ENCODE measurements at places on chromosomes 11 and 22. TPM values are rescaled to one million over a fixed set of nuclear protein-coding genes. Genes with fewer than 3 reads are reported as not detected.

SCN3B gene
- 2.8 TPM for total RNA-seq

MS4A4A gene
- 29.1 TPM for total RNA-seq

FBLN1 gene
- 496 TPM for total RNA-seq

RIMBP3C gene
- total RNA-seq: not detected

SPDYC gene
- not detected for total RNA-seq

UBQLNL gene
- total RNA-seq: 6.8 TPM

RIMBP3B gene
- total RNA-seq: 0.41 TPM

TMEM135 gene
- 22.6 TPM for total RNA-seq

OR5P2 gene
- not detected for total RNA-seq

MS4A14 gene
- total RNA-seq: not detected

DNA sequence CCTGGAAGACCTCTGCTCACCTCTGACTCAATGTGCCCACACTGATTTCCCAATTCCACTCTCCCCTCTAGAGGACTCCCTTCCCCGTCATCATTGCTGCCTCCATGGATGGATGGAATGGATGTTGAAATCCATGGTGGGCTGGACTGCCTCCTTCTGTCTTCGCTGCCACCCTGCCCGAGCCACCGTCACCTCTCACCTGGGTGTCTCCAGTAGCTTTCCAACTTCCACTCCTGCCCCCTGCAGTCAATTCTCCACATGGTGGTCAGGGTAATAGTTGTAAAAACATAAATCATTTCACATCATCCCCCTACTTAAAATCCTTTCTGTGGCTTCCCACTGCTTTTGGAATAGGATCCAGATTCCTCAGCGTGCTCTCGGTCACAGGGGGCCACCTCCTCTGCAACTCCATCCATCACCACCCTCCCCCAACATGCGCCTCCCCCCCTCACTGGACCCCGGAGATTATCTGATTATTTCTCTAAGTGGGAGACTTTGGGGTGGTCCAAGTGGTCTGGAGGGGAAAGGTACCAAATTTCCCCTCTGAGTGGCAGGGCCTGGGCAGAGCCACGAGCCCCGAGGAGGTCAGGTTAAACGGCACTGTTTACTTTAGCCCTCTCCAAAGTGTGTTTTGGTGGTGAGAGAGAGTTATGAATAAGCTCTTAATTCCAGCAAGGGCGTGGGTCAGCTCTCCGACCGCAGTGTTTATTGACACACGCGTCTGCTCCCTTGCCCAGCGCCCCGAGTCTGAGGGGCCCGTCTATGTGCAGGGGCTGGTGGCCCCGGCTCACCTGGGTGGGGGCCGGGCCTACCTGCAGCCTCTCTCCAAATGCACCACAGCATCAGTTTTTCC is 313.7 kb downstream of the MN1 start:
- DNase-seq: no peak

DNA sequence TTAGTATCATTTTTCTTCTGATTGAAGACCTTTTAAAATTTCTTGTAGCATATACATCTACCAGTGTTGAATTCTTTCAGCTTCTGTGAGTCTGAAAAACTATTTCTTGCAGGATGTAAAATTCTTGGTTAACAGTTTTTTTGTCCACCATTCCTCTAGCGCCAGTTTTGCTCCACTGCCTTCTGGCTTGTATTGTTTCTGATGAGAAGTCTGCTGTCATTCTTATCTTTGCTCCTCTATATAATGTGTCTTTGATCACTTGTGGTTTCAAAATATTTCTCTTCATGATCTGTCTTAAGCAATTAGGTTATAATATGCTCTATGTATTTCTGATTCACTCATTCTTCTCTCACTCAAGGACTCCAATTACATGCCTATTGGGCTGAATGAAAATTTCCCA is 152.3 kb downstream of the INSC start:
- no peak for DNase-seq

- DNase-seq: no peak
These were observed 744.7 kb downstream of the KCNA4 start for GRCh38 chr11:29272019-29272654.

DNA sequence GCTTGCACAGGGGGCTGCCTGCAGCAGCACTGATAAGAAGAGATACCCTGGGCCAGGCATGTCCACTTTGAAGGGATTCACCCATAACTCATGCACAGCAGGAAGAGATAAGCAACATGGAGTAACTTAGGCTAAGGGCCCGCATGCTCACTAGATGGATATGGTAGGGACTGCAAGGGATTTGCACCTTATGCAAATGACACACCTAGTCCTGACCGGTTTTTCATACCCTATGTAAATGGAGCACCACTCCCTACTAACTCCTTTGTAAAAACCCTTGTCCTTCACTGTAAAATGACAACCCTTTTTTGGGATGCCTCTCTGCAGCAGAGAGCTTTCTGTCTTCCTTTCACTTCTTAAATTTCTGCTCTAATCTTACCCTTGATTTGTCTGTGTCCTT is 658.9 kb upstream of the CCDC179 start:
- DNase-seq: no peak

- DNase-seq: no peak
These were observed 11.5 kb upstream of the YWHAH start for GRCh38 chr22:31932863-31933262.

DNA sequence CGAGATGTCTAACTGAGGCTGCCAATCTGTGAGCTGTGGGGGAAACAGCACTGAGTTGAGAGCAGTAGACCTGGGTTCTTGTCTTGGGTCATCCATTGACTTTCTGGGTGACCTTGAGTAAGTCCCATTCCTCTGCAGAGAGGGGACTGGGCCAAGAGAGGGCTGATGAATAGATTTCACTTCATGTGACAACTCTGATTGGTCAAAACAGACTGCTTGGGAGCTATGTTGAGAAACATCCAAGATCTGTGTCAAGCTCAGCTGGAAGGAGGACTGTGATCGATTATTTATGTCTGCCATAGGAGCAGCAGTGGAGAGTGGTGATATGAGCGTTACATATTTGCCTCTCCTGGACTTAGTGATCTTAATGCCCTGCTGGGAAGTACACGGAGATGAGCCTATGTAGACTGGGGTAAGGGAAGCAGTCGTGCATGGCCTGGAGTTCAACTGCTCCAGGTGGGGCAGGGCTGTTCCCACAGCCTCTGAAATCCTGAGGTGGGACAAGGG is 47.7 kb downstream of the OTOG start:
- DNase-seq: no peak

DNA sequence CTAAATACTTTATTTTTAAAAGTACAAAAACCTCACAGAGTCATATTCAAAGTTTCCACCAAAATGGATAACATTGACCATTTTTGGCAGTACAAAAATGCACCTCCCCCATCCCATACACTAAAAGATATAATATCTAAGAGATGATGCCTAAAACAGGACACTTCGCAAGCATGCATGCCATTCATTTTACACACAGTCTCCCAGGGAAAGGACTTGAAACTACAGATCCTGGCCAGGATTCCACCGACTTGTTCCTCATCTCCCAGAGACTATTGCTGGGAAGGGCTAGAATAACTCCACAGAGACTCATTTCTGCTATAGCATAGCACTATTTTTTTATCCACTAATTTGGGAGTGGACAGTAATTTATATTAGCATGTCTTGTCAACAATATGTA is 81.7 kb downstream of the MTNR1B start:
- DNase-seq: no peak

DNA sequence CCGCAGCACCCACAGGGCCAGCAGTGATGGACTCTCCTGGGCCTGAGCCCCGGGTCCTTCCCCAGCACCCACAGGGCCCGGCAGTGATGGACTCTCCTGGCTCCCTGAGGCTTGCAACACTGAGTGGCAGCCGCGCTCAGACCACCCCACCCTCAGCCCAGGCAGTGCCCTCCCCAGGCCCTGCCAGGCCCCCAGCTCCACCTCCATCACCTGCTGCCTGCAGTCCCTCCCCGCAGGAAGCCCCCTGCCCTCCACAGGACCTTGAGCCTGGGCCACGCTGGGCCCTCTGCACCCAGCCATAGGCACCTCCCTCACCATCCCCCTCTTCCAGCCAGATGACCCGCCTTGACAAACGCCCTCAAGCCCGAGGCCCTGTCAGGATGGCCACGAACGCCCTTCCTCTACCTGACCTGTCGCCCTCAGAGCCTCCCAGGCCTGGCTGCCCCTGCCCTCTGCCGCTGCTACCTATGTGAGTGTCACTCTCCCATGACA is 11.4 kb downstream of the ALG12 start:
- DNase-seq: no peak

DNA sequence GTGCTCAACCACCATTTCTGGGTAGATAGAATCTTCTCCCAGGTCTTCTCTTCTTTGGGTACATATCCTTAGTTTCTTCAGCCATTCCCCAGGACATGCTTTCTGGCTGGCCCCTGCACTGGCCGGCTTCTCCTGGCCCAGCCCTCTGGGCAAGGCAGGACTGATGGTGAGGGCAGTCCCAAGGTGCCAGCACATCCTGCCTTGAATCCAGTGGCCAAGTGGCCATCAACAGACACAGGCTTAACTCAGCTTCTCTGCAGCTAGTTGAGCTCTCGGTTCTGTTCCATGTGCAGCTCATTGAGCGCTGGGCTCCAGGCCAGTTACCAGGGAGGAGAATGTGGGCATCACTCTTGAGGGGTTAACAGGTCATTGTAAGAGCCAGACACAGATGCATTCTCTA is 17.6 kb downstream of the SMIM38 start:
- no peak for DNase-seq

DNA sequence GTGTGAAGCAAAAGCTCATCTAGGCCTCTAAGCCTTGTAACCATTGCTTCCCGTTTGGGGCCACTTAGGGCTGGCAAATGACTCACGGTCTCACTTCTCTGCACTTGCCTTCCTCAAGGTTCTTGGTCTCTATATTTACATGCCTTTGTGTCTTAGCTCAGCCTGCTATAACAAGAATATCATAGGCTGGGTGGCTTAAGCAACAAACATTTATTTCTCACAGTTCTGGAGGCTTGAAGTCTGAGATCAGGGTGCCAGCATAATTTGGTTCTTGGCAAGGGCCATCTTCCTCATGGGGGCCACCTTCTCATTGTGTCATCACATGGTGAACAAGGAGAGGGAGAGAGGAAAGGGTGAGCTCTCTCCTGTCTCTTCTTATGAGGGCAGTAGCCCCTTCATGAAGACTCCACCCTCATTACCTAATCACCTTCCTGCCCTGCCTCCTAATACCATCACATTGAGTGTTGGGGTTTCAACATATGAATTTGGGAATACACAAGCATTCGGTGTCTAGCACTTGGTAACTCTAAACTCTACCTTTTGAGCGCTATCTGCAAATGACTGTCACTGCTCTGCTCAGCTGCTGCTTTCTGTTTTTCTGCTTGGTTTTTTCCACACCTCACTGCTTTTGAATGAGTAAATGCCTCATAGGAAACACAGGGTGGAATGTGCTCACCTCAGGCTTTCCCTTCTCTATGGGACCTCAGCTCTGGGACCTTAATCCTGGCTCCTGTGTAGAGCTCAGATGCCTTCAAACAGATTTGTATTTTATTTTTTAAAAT is 16.2 kb upstream of the ME3 start:
- no peak for DNase-seq

DNA sequence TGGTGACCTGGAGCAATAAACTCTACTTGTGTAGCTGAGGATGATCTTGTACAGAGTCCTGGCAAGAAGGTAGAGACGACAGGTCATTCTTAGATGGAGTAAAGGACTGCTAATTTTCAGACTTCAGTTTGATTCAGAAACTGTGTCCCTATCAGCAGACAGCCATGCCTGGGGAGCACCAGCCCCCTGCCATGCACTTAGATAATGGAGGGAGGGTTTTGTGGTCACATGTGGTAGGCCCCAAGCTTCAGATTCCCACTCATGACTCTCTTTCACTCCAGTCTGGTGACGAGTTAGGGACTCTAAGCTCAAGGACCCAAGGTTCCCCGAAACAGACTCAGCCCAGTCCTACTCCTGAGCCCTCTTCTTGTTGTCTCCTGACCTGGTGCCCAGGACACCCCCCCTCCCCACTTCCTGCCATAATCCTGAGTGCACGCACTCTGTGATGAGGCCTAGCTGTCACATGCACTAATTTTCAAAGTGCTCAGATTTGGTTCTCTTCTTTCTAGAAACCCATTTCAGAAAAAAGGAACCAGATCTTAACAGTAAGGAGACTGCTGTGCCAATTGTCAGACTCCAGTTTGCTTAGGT is 10.2 kb upstream of the AMPD3 start:
- no peak for DNase-seq

GRCh38 chr11:134486106-134486505 is 74.1 kb upstream of the B3GAT1 start:
- no peak for DNase-seq

DNA sequence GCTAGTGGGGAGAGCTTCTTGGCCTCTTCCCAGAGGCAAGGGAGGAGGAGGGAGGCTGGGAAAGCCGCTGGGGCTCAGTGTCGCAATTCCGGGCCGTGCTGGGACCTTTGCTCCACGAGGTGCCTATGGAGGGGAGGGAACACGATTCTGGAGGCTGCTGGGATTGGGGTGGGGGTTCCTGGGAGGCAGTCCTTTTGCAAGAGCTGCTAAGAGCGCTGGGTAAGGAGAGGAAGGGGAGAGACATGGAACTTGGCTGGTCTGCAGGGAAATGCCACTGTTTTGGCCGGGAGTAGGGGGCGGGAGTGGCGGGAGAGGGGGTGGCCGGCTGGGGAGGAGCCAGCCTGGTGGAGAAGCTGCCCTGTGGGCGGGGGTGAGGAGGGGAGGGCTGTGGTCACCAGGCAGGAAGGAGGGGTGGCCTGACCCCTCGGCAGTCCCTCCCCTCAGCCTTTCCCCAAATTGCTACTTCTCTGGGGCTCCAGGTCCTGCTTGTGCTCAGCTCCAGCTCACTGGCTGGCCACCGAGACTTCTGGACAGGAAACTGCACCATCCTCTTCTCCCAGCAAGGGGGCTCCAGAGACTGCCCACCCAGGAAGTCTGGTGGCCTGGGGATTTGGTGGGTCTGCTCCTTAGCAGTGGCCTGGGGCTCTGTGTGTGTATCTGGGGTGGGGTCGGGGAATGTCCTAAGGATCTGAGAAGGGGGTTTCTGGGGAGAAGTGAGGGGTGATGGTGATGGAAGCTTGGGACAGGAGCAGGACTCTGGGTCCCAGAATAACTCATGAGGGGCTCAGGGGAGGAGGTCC is at the start of gene NR1H3:
Gene NR1H3, plus strand, starts transcription at position 480 of the 800 bp plus-strand sequence. CDS start 1,221 bp downstream, outside the sequence.
- peak; percentile 87 for DNase-seq

GRCh38 chr11:130064596-130064995 is 5.1 kb upstream of the APLP2 start:
- no peak for DNase-seq

DNA sequence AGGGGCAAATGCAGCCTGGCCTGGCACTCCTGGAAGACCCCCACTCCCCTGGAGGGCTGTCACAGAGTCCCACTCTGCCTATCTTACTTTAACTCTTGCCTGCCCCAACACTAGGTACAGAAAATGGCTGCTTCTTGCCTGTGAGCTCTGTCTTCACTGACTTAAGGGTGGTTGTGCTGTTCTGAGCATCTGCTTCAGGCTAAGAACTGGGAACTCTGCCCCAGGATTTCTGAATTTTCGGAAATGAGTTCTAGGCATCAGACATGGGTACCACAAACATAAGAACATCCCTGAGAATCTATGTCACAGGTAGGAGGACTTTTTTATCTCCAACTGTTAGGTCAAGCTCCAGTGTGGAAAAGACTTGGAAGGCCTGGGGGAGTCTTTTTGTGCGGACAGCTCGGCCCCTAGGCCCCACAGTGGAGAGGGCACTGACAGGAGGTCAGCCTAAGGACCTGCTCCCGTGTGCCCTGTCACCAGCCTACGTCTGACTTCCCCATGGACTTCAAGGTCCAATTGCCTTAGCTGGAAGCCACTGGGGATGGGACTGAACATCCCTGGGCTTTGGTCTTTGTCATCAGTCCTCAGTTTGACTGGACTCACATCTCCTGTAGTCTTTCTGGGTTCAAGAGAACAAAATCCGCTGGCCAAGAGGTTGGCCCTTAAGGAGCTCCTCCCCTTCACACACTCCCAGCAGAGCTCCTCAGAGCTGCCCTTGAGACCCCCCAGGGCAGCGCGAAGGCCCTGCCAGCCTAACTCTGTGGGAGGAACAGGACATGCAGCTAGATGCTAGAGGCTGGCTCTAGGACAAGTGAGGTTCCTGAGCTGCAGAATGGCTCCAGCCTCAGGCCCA is 31.9 kb downstream of the PPP2R1B start:
- peak; percentile 35 for DNase-seq

Measured in uterus (tissue), 4 donors.